ENCODE measurements at places on chromosomes 6 and 20.

- DNase-seq: no peak
Measured at GRCh38 chr6:46393940-46394337, 97.3 kb downstream of the RCAN2 start.

DNA sequence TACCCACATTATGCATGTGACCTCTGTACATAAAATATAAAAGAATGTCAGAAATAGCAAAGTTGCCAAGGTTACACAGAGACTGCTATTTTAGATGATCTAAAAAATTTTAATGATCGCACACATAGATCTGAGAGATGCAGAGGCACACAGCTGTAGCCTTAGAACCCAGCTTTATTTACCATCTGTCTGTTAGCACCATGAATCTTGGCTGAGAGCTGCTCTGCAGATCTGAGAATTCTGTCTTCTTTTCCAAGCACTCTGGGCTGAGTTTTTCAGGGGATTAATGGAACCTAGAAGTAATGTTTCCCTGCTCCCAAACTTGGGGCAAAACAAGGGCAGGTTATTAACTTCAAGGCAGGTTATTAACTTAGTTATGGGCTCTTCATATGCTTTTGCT lies 248.7 kb upstream of the JAG1 start:
- no peak for DNase-seq

- DNase-seq: no peak
Measured at GRCh38 chr6:30508890-30509736, 19.8 kb downstream of the HLA-E start.

DNA sequence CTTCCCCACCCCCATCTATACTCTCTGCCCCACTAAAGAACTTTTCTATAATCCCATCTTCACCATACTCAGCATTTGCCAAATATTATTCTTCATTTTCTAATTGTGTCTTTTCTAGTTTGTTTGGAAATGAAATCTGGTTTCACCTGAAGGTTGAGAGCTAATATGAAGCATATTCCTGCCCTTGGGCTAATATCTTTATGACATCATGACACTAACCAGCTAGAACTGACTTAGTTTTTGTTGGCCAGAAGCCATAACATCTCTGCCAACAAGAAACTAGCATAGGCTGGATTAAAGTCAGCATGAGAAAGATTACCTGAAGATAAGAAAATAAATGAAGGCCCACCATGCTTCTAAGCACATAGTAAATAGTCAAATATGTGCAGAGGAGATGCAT lies 16.7 kb downstream of the UNC5CL start:
- no peak for DNase-seq

DNA sequence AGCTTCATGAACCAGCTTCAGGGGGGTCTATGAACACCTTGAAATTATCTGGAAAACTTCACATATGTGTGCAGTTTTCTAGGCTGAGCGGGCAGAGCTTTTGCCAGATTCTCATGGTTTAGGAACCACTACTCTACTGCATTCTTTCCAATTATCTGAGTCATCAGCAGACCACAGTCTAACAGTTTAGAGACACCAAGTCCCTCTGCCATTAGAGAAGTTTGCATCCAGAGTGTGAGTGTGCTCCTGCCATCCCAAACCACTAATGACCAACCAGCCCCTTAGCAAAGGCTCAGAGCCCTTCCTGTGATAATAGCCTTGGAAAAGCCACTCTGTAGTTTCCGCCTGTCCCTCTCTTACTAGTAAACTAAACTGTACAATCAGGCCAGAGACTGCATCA lies 96.8 kb downstream of the PHACTR1 start:
- no peak for DNase-seq

DNA sequence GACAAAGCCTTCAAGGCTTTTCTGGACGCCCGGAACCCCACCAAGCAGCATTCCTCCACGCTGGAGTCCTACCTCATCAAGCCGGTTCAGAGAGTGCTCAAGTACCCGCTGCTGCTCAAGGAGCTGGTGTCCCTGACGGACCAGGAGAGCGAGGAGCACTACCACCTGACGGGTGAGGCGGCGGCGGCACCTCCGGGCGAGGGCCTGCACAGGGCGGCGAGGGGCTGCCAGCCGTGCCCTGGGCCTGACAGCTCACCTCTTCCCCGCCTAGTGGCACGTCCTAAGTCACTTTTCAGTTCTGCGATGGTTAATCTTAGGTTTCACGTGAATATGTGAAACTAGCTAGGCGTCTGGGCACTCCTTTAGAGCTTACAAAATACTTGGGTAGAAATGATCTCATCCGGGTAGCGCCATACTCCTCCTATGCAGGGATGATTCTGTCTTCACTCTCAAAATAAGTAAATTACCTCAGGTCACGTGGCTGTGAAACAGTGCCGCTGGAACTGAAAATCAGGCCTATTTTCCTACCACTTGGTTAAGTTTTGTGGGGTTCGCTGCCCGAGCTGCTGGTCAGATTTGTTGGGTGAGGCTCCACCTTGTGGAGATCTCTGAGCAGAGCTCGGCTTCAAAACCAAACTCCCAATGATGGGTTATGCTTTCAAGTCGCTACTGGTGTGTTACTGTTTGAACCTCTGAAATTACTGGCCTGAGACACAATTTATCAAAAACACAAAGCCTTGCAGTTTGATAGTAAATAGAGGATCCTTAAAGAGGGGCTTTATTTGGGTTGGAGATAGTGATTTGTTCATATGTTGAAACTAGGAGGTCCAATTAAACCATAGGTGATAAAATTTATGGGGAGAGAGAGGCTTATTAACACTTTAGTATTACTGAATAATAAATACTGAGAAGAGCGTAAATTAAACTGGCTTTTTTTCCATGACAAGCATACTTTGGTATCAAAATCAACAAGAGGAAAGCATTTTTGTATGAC lies 15.5 kb upstream of the CLDN20 start:
- DNase-seq: no peak

DNA sequence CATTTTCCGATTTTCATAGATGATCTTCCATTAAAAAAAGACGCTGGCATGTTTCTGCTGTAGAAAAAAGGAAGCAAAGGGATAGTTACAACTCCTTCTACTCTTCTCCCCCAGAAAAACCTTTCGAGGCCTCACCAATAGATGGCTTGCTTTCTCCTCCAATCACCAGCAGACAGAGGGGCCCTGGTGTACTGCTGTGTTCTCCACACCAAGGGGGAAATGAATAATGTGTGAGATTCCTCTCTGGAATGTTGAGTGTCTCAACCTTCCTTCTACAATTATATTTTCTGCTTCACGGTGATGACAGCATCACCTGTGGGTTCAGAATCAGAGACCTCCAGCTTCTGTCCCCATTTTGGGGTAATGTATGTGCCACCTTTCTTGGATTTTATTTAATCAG lies 185.7 kb upstream of the FLRT3 start:
- DNase-seq: no peak

DNA sequence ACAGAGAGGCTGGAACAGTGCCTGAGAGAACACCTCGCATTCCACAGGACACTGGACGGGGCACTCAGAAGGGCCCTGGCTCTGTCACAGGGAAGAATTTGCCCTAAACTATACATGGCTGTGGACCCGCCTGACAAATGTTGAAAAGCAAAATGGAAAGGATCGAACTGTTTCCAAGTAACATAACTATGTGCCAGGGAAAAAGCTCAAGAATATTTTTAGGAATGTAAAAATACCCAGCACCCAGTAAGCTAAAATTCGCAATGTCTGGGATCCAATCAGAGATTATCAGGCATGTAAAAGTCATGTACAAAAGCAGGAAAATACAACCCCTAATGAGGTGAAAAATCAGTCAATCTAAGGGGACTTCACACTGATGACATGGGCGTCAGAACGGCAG lies 215.9 kb downstream of the TTLL2 start:
- DNase-seq: no peak

GRCh38 chr6:168440520-168441433 lies at the start of gene SMOC2:
Gene SMOC2 (plus strand): TSS chr6:168441184. CDS start chr6:168441371, 187 bp downstream.
- no peak for DNase-seq

DNA sequence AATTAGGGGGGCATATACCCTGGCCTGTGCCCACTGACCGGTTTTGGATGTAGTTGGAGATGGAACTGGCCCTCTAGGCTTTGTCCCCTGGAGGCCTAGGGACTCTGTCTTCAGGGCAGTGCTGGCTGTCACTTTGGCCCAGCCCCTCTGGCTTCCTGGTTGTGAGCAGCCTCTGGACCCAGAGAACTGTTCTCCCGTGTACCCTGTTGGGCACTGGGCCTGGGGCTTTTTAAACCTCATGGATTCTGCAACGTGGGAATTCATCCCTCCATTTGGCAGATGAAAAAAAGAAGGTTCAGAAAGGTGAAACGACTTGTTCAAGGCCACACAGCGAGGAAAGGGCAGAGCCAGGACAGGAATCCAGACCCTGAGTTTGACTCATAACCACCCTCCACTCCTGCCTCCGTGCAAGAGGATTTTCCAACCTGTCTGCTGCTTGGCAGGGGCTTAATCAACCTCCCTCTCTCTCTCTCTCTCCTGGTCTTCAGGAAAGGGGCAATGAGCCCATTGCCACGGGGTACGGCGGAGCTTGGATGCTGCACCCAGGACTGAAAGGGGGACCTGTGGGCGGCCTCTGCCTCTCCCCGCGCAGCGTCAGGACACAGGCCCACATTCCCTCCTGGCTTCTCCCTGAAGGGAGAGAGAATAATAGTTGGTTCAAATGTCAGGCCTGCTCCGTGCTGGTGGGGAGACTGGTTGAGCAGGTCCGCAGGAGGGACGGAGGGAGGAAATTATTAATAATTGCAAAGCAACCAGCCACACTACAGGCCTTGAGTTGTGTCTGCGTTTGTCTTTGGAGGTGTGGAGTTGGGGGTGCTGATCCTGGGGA lies 56.0 kb downstream of the CEBPB start:
- DNase-seq: no peak

DNA sequence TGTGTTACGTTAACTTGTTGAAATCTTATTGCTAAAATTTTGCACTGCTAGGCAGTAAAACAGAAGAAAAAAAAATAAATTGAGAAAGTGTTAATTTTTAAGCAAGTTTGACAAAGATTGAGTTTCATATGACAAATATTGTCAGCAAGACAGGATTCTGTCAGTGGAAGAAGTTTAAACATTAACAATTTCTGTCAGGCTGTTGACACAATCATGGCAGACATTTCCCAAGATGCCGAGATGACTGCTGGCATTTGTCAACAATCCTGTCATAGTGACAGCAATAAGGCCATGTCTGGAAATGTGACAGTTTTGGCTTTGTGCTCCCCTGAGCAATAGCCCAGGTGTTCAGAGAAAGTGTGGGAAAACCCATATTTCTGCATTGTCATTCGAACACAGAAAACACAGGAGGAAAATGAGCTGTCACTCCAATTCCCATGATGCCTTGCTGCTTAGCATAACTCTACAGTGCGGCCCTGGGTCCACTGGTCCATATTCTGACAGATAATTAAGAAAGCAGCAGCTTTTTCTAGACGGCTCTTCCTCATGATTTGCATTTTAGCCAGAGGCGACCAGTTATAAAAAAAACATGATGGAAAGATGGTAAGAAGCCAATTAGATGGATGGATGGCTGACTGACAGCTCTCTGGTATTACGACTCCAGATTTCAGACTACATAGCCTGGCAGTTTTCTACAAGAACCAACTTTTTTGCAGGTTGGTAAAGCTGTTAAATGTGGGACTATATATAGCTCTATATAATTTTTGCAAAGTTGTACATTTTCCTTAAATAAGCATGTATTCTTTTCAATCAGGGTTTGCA lies 43.6 kb upstream of the DEFB112 start:
- no peak for DNase-seq

DNA sequence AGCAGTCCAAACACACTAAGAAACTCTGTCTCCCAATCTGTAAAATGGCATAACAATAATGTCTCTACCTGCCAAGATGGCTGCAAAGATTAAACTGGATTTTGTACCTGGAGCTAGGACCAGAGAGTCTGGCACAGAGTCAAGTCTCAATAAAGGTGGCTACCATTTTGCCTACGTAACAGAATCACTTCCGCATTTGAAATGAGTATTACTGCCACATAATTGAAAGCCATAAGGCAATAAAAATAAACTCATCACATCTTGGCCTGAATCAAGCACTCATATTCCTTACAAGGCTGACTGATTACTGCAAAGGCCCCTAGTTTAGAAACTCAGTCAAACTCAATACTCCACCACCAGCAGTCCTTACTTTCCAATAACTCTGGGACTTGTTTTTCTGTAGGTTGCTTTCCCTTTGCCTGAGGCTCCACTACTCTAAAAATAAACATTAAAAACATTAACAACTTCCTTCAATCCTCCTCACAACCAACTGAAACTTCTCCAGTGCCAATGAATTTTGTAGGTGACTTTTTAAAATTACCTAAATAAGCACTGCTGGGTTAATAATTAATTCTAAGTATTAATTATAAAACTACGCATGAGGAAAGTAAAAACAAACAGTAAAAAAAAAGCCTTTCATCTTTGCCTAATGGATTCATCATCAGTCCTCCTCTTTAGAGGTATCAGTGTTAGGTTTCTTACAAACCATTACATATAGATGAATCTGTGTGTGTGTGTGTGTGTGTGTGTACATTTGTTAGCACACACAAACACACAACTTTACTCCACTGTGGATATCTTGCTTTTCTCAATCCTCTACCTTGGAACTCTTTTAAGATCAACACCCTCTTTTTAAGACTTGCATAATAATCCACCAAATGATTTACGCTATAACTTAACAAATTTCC lies 3.7 kb downstream of the KIF16B start:
- DNase-seq: no peak

DNA sequence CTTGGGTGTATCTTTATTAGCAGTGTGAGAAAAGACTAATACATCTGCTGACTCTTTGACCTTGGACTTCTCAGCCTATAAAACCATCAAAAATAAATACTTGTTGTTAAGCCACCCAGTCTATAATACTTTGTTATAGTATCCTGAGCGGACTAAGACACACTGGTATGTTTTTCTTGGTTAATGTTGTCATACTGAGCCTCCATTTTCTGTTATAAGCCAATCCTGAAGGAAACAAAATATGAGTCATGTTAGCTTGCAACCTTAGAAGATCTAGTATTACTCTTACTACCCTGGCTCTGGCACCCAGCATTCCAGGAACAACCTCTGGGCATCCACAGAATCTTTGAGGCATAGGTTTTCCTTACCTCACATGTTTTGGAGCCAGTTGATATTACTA lies 307.2 kb downstream of the FRK start:
- no peak for DNase-seq

- no peak for DNase-seq
Measured at GRCh38 chr20:46820682-46821081, 74.0 kb upstream of the EYA2 start.

- no peak for DNase-seq
Measured at GRCh38 chr20:37600486-37600885, 72.8 kb upstream of the BLCAP start.

DNA sequence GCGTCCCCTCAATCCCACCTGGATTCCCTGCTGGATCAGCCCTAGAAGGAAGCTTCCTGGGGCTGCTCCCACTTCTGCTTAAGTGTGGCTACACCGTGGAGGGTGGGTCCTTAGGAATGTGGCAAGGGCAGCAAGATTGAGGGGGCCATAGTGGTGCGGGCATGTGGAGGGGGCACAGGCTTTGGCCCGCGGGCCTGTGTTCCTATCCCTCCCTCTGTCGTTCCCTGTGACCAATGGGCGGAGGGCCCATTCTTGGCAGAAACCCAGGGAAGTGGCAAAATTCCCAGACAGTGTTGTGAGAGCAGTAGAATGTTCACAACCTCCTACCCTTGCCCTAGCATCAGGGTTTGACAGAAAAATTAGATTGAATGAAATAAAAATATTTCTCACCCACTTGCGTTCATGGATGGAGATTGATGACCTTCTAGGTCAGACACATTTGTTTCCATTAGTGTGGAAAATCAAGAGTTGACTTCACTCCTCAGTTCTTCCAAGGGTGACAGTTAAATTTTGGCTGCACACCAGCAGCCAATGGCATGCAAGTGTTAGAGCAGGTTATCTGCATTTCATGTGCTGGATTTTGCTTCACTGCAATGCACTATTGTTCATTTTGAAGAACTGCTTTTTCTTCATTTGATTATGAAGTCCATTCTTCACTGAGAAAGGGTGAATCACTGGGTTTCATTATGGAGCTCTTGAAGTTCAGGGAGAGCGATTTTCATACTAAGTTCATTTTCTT lies 49.3 kb upstream of the AHI1 start:
- no peak for DNase-seq

Measured in stimulated activated CD4-positive, alpha-beta T cell treated with anti-CD3 and anti-CD28 coated beads, Interleukin-1b, Interleukin-23, amount 100 ng/mL, for 24 hours (primary cell).